ENCODE measurements at places on chromosomes 16 and 17.

- DNase-seq: no peak
Observed at GRCh38 chr17:69500911-69501429, 86.5 kb downstream of the MAP2K6 start.

DNA sequence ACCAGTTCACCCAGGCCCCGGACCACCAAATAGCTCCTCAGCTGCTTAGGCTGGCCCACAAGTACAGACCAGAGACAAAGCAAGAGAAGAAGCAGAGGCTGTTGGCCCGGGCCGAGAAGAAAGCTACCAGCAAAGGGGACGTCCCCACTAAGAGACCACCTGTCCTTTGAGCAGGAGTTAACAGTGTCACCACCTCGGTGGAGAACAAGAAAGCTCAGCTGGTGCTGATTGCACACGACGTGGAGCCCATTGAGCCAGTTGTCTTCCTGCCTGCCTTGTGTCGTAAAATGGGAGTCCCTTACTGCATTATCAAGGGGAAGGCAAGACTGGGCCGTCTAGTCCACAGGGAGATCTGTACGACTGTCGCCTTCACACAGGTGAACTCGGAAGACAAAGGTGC is 15.4 kb downstream of the FOXF1 start:
- DNase-seq: no peak

DNA sequence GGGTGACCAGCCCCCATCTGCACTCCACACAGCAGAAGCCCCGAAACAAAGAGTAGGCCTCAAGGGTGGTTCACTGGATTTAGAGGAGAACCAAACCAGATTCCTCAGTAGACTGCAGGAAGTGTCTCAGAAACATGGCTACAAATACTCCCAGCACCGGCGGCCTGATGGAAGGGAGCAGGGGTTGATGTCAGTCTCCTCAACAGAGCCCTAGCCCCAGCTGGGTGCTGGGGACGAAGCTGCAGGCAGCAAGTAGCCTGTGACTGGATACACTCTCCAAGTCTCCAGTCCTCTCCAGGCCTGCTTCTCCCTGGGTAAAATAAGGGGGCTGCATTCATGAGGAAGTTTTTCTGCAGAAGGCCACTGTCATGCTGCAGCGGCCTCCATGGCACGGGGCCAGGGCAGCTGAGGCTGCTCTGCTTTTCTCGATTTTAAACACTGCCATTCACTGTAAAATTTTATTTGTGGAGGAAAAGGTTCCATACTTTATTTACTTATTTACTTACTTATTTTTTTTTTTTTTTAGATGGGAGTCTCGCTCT is 36.7 kb upstream of the SREBF1 start:
- no peak for DNase-seq

GRCh38 chr16:87305505-87306391 is 11.4 kb downstream of the C16orf95 start:
- no peak for DNase-seq

GRCh38 chr17:10328971-10329923 is 43.6 kb downstream of the MYH13 start:
- no peak for DNase-seq

- DNase-seq: no peak
Observed at GRCh38 chr17:82399601-82400101, 18.5 kb upstream of the HEXD start.

Data from stimulated activated CD4-positive, alpha-beta T cell treated with anti-CD3 and anti-CD28 coated beads, Interleukin-2, amount 100 ng/mL, for 24 hours (primary cell).